ENCODE measurements at places on chromosomes 5 and 9.

GRCh38 chr5:54772684-54773083, 212.7 kb downstream of the ESM1 start:
- DNase-seq = no peak

DNA sequence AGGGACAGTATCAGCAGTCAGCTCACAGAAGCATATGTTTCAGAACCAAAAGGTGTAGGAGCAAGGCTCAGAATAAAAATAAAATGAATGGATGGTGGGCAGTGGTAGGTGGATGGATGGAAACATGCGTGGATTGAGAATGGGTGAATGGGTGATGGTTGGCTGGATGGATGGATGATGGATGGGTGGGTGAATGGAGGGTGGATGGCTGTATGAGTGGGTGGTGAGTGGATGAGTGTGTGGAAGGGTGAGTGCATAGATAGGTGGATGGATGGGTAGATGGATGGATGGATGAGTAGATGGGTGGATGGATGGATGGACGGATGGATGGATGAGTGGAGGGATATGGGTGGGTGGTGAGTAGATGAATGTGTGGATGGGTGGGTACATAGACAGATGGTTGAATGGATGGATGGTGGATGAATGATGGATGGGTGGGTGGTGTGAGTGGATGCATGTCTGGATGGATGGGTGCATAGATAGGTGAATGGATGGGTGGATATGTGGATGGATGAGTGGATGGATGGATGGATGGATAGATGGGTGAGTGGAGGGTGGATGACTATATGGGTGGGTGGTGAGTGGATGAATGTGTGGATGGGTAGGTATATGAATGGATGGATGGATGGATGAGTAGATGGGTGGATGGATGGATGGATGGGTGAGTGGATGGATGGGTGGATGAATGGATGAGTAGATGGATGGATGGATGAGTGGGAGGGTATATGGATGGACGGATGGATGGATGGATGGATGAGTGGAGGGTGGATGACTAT, 164.2 kb downstream of the C9orf50 start:
- no peak for DNase-seq

DNA sequence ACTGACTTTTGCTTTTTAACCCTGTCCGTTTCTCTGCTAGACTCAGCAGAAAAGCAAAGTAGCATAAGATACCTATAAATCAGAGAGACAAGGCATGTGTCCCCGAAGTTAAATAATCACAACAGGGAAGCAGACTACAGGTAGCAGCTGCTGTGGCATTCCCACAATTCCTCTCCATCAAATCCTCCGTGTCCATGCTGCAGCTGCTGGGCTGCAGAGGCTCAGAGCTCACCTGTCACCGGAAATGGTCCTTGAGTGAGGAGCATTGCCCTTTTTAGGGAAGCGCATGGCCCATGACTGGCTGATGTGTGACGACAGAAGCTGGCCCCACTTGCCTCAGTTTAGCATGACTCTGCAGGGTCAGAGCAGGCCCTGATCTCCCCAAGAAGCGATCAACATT, 125.0 kb downstream of the MSX2 start:
- no peak for DNase-seq

DNA sequence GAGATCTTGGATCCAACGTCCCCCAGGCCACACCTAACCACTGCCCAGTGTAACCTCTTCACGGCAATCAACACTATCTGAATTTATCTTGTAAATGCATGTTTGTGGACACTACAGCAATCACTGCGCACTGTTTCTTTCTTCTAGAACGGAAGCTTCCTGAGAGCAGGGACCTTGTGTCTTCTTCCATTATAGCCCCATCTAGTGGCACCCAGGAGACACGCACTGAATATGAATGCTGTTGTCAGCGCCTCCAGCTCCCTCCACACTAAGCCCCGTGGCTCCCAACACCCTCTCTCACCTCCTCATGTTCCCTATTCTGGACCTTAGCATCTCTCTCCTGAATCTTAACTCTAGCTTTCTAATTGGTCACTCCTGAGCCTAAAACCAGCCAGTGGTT, 72.7 kb downstream of the SMIM23 start:
- DNase-seq = no peak

- DNase-seq = no peak
Observed at GRCh38 chr5:127375544-127376091, 85.0 kb downstream of the MEGF10 start.

DNA sequence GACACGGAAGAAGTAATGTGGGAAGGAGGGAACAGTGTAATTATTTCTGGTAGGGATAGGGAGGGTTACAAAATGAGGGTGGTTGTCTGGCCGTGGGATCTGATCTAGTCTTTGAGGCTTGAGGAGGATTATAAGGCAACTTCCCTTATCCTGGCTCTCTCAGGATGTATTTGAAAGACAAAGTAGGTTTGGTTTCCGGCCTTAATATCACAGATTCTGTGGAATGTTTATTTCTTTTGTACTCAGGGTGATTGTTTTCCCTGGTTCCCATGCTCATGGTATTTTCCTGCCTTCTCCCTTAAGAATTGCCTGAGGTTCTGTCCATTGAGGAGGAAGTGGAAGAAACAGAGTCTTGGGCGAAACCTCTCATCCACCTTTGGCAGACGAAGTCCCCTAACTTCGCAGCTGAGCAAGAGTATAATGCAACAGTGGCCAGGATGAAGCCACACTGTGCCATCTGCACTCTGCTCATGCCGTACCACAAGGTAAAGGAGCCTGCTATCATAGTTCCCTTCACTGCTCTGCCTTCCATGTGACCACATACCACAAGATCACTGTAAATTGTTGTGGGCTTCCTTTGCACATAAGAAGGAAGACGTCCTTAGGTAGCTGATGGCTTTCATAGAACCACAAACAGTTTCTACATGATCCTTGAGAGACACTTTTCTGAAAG, 253.8 kb downstream of the KDM4C start:
- no peak for DNase-seq

GRCh38 chr5:110852053-110852452, 113.2 kb downstream of the SLC25A46 start:
- no peak for DNase-seq

Measured in stimulated activated CD8-positive, alpha-beta memory T cell treated with anti-CD3 and anti-CD28 coated beads, Interleukin-15, amount 100 ng/mL, for 4 hours (primary cell).